ENCODE measurements at places on chromosomes 12 and 14.
A peak's percentile ranks its signal among the peaks of the same experiment; 100 is the strongest.

- DNase-seq, result no peak
Observed at GRCh38 chr12:44053549-44054127, 217.8 kb downstream of the TMEM117 start.

DNA sequence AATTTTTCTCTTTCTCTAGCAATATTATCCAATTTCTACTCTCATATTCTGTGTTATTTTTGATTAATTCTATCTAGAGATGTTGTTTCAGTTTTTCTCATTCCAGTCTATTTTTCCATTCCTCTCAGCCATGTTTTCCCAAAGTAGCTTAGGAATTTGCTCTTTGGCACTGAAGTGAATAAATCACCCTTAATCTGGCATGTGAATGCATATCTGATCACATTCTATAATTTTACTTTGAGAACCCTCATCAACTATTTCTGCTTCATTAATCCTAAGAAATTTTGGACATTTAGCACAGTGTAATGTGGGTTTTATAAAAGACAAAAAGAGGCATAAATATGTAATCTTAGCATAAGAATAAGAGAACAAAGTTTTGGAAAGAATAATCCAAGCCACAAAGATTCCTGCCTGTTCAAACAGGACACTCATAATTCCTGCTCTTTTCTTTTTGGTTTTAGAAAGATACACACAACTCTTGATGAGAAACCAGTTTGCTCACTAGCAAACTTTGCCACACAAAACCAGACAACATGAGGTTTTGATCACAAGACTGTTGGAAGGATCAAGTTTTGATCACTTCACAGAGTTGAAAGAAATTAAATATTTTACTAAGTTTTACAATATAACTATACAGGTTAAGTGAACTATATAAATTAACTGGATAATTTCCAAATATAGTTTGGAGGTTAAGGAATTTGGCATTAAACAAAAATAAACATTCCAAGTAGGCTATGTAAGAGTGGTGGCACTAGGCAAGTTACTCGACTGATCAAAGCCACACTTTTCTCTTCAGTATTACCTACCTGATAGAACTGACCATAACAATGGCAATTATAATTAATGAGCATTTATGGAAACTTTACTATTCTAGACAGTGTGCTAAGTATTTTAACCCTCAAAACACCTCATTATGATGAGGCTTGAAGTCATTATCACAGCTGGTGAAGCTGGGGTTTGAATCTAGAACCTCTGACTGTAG lies 226.6 kb upstream of the TMTC1 start:
- no peak for DNase-seq

DNA sequence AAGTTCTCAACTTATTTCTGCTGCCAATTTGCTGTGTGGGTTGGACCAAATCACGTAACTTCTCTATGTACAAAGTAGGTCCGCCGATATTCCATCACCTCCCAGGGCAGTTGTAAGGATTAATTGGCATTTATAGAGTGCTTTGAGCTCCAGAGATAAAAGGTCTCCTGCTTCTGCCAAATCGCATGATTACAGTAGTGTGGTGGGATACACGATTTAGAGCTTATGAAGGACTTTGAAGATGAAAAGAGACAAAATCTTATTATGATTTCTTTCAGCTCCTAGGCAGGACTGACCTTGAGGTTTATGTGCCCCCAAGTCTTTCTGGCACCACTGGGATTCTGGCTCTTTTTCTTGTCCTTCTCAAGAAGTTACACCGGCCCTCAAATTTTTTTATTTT lies 84.7 kb downstream of the TBC1D30 start:
- no peak for DNase-seq

DNA sequence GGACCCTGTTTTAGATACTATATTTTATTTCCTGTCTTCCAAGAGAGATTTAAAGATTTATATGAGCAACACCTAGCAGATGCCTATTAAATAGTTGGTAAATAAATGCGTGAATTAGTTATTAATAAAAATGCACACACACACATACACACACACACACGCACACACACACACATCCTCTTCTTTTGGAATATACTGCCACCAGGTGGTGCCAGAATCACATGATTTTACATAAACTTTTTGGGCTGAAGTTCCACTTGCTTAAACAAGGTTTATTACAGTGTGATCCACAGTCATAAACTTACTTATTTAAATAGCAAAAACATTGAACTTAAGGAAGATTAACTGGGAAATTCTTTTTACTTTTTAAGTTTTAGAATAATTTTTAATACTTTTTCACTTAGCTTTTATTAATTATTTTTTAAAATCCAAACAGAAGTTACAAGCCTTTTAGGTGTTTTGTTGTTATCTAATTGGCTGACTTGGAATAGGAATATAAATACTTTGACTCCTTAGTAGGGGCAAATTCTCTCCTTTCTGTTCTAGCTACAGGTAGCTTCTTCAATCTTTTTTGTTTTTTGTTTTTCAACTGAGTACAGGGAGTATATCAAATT lies 17.5 kb downstream of the RAD51B start:
- DNase-seq, result peak; percentile 58

GRCh38 chr14:95770777-95771176 lies 56.9 kb upstream of the TCL1A start:
- DNase-seq, result no peak

DNA sequence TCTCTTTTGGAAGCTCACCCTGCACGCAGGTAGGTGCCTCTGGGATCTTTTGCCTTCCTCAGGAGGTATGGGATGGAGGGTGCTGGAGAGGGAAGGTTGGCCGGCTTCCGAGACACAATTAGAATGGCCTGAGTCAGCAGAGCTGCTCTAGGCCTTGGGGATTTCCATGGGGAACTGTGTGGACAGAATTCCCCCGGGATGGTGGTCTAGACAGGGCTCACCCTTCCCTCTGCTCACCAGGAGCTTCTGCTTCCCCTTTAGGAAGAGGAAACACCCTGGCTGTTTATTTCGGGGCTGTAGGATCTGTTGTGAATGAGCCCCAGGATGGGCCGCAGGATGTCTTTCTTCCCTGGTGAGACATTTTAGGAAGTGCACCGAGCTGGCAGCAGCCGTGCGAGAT lies 43.7 kb upstream of the TMED10 start:
- no peak for DNase-seq

GRCh38 chr12:95796225-95796981 lies 5.8 kb upstream of the NTN4 start:
- DNase-seq, result no peak

DNA sequence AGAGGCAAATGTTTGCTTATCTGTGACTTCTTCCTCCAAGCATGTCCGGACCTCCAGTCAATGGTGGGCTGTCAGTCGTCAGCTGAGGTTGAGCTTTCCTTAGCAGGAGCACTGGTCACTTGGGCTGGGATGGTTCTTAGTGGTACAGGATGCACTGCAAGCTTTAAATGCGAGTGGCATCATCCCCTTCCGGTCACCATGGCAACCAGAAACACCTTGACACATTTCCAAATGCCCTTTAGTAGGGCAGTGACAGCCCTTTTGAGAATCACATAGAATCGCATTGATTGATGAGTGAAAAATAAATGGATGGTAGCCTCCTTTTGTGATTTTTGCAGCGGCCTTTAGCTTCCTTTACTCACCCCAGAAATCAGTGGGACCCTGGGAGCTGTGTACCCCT lies 24.1 kb downstream of the NTF3 start:
- DNase-seq, result no peak

DNA sequence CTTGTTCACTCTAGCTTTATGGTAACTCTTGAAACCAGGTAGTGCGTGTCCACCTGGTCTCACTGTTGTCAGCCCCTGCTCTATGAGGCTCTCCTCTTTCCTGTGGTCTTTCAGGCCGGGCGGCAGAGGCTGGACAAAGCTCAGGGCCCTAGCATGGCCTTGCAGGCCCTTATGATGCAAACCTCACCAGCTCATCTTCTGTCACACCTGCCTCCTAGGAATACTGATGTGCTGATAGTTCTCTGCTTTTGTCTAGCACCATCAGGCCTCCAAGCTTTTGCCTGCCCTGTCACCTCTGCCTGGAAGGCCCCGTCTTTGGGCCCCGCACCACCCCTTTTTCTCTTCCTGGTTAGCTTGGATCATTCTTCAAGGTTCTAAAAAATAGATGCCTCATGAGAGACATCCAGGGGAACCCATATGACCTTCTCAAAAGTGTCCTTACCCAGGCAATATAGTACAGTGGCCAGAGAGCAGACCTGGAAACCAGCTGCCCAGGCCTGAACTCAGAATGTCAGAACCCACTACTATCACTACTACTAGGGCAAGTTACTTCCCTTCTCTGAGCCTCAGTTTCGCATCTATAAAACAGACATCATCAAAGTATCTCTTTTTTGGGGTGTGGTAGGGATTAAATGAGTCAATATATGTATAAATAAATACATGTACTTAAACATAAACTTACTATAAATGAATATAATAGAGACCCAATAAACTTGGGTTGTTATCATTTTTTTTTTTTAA lies 91.7 kb downstream of the ZFP36L1 start:
- DNase-seq, result no peak

DNA sequence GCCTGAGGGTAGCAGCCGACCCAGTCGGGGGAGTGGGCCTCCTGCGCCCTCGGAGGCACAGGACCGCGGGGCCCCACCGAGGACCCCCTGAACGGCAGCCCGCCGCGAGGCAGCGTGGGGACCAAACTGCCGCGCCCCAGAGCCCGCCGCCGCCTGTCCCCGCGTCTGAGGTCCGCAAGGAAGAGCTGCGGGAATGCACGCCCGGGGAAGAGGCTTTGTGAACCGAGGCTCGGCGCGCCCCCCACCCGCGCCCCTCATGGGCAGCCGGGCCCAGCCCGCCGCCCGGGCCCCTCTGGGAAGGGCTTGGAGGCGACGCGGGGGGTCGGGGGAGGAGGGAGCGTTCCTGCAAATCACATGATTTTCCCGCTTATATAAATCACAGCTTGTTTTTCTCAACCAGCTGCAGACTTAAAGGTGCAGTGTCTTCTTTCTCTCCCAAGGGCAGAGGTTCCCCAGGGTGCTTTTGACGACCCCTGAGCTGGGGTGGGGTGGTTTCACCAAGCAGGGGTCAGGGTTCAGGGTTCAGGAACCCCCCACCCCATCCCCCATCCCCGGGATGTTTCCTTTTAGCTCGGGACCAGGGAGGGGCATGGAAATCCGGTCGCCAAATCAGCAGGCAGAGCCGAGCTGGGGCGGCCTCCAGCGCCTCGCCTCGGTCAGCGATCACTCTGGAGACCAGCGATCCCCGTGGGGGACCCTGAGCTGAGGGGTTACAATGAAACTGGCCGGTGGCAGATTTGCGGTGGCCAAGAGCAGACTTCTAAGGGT lies 44.7 kb upstream of the ATP23 start:
- DNase-seq, result no peak

GRCh38 chr14:102739190-102739469 lies 38.1 kb upstream of the TRAF3 start:
- no peak for DNase-seq

DNA sequence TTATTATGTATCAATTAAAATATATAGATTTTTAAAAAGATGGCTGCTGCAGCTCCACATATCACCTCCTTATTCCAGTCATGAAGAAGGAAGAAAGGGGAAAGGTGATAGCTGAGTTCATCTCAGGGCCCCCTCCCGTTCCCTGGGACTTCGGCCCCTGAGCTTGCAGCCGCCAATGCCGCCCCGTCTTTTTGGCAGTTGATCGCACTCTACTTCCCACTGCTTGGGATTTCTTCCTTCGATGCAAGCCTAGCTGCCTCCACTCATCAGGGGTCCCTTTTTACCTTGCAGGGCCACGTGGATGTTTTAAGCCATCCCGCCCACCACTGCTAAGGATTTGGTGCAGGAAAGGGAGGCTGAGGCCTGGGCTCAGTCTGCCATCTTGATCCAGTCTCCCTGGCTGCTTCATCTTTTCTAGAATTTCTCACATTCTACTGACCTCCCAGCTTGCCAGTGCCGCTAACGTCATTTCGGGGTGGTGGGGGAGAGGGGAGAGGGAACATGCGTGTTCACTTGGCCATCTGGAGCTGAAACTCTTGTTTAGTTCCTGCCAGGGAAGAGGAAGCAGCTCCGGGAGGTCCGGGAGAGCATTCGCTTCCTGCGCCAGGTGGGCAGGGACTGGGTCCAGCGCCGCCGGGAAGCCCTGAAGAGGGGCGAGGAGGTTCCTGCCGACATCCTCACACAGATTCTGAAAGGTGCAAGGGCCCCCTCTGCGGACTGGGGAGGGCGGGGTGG lies 31.3 kb downstream of the CYP46A1 start:
- no peak for DNase-seq

- DNase-seq, result no peak
Observed at GRCh38 chr12:56571121-56571520, 49.5 kb downstream of the RBMS2 start.

- DNase-seq, result no peak
Observed at GRCh38 chr12:24945845-24946244, 3.1 kb downstream of the BCAT1 start.

GRCh38 chr12:119725523-119725922 lies 57.6 kb downstream of the PRKAB1 start:
- no peak for DNase-seq

DNA sequence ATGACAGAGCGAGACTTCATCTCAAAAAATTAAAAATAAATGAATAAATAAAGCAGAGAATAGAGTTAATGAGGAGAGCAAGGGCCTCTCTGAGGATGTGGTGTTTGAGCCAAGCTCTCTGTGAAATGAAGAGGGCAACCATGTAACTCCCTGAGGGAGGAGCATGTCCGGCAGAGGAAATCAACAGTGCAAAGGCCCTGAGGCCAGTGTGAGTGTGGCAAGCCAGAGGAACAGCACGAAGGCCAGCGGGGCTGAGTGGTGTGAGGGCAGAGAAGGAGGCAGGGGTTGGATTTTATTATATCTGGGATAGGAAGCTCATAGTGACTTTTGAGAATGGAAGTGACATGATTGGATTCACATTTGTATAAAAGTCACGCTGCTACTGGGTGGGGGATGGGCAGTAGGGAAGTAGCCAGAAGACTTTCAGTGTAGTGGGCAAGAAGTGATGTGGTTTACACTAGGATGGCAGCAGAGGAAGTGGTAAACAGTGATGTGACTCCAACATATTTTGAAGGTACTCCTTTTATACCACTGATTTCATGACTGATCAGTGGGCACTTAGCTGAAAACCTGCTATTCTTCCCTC lies 10.3 kb upstream of the LRP1-AS start:
- no peak for DNase-seq

- no peak for DNase-seq
Observed at GRCh38 chr12:33116284-33116683, 219.7 kb upstream of the PKP2 start.

DNA sequence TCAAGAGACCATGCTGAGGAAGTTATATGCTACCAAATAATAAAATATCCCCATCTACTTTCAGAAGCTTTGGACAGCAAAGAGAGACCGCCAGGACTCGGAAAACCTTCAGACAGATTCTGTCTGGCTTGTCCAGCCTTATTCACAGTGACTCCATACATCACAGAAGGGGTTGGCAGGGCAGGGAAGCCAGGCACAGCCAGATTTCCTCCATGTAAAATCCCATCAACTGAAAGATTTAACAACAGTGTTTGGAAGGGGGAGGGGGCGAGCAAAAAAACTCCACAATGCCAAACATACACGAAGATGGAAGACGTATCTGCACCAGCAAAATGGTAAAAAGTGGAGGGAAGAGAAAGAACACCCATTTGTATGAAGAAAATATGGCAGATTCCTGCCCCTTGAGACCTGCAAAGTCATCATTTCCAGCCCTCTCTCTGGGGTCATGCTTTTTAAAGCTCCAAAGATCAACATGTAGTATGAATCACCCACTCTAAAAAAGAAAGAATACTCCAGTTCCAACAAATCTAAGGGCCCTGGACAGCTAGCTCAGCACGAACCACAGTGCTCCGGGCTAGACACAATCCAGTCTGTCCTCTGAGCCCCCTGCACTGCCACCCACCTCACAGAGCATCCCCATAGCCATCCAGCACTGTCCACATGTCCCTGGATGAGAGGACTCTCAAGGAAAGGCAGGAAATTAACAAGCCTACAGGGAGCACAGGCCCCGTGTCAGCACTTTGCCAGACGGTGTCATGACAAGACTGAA lies 116.4 kb downstream of the DICER1 start:
- DNase-seq, result no peak

GRCh38 chr14:30005114-30005808 lies 77.6 kb upstream of the PRKD1 start:
- peak; percentile 44 for DNase-seq
